ENCODE measurements at places on chromosomes 12 and 14.
A peak's percentile ranks its signal among the peaks of the same experiment; 100 is the strongest.

- no peak for DNase-seq
Observed at GRCh38 chr12:12577786-12578185, 15.1 kb upstream of the DUSP16 start.

DNA sequence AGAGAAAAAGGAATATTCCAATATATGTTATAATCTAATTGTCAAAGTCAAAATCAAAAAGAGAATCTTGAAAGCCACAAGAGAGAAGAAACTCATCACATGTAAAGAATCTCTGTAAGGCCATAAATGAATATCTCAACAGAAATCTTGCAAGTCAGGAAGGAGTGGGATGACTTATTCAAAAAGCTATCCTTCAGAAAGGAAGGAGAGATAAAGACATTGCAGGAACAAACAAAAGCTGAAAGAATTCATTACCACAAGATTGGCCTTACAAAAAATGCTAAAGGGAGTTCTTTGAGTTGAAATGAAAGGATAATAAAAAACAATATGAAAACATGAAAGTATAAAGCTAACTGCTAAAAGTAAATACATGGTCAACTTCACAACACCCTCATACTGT is 286.8 kb downstream of the LRIG3 start:
- no peak for DNase-seq

DNA sequence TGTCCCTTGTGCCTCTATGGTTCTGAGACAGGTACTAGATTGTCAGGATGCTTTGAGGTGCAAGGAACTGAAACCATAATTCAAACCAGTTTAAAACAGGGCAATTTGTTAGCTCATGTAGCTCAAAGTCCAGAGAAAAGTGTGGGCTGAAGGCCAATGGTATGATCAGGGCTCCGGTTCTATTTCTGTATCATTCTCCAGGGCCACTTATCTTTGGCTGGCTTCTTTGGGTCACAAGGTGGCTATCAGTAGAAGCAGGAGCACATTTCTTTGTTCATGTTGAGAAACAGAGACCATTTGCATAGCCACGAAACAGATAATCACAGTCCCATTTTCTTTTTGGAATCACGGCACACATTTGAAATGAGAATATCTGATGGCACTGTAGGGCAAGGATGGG is 294.9 kb downstream of the ETNK1 start:
- DNase-seq, result no peak

DNA sequence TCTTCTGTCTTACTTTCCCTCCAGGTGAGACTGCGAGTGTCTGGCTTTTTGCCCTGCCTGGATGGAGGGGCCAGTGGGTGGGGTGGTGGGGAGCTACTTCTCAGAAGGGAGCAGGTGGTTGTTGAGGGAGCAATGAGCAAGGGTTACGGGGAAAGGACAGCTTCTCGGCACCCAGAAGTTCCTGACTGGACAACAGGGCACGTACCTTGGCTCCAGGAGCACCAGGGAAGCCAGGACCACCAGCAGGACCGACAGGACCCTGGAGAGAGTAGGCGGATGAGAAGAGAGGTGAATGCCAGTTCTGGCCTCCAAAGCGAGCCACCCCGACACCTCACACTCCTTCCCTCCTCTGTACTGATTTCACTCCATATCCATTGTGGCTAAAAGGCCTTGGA is 15.3 kb downstream of the COL2A1 start:
- DNase-seq, result no peak

DNA sequence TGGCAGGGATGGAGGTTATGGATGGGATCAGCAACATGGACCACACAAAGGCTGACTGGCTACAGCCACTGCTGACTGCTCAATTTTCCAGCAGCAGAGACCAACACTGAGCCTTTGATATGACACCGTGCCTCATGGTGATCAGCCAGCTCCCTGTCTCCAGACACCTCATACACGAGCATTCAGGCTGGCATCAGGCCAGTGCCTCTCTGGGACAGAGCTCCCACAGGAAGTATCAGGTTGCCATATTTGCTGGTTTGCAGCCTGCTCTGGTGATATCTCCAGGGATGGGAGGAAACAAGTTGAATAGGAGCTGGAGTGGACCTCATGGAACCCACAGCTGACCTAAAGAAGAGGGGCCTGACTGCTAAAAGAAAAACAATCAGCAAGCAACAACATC is 471.2 kb upstream of the ATXN7L3B start:
- no peak for DNase-seq

DNA sequence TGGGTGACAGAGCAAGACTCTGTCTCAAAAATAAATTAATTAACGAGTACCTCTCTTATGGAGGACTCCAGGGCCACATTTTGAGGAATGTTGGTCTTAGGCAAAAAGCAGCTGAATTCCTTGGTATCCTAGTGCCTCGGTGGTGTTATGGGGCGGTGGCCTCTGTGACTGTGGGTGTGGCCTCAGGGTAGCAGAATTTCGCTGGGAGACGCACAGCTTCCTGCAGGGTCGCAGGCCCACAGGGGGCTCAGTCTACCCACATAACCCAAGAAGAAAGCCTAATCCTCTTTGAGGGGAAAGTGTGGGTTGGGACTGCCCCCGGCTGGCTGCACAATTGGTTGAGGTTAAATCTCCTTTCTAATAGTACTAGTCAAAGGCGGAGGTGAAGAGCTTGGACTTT is 11.2 kb upstream of the SERPINA4 start:
- DNase-seq, result no peak

- no peak for DNase-seq
Observed at GRCh38 chr12:125518074-125518473, 452.8 kb downstream of the AACS start.

DNA sequence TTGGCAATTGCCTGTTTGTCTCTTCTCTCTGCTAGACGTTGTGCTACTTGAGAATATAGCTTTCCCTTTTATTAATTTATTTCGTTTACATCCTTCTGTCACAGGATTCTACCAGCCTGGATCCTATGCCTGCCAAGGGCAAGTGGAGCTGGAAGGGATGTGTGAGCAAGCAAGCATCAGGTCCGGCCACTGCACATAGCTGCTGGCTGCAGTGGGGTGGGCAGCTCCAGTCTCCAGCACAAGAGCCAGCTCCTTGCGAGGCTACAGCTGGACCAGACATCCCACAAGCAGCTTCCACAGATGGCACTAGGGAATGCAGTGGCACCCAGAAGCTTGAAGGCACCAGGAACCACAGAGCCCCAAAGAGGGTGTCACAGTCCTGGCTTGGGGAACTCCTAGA is 225.0 kb downstream of the KCNC2 start:
- DNase-seq, result no peak

DNA sequence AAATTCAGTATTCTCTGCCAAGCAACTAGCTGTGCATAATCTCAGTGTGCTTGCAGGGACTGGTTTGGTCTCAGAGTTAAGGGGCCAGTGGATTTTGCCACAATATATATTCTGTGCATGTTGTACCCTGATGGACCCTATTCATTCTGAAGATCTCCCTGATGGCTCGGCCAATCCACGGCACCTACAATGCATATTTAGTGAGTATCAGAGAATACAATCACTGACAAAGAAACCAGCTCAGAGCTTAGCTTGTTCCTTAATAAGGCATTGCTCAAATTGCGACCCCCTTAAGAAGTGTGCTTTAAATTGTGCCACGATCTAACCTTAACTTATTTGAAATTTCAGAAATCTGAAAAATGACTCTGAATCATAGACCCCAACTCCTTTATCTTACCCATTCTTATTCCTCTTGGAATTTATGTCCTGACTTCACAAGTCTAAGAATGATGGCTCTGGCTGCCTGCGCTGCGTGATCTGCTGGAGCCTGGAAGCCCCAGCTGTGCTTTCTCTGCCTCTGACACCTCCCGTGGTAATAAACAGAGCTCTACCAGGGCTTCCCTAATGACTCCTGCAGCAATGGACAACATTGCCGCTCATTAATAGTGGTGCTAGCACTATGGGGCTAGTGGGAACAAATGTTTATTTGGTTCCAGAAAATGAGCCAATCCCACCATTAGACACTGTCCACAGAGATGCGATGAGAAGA is 9.0 kb upstream of the DCAF4 start:
- no peak for DNase-seq

- no peak for DNase-seq
Observed at GRCh38 chr12:50612882-50613281, 108.1 kb downstream of the DIP2B start.

- DNase-seq, result peak; percentile 78
Observed at GRCh38 chr12:107399046-107399445, 286.6 kb upstream of the PWP1 start.

GRCh38 chr14:69081271-69081670 is 71.6 kb downstream of the DCAF5 start:
- DNase-seq, result no peak

DNA sequence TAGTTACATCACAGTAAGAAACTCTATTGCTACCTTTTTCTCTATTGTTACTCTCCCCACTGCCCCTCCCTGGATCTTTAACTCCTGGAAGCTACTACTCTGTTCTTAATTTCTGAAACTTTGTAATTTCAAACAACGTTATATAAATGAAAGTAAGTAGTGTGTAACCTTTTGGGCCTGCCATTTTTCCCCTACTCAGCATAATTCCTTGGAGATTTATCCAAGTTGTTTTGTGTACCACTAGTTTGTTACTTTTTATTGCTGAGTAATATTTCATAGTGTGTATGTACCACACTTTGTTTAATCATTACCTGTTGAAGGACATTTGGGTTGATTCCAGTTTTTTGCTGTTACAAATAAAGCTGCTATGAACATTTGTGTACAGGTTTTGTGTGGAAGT is 37.9 kb downstream of the ASCL1 start:
- no peak for DNase-seq

DNA sequence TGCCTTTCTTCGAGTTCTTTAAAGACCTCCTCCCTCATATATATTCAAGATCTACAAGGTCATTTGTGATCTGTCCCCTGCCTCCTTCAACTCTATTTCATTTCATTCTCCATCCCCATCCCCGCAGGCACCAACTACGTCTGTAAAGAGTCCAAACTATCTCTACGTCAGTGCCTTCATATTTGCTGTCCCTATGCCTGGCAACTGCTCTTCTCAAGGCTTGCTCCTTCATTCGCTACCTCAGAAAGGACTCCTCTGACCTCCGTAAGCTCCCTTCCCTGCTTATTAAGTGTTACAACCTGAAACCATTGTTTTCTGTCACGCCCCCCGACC is 650 bp downstream of the LLPH start:
- DNase-seq, result peak; percentile 33

DNA sequence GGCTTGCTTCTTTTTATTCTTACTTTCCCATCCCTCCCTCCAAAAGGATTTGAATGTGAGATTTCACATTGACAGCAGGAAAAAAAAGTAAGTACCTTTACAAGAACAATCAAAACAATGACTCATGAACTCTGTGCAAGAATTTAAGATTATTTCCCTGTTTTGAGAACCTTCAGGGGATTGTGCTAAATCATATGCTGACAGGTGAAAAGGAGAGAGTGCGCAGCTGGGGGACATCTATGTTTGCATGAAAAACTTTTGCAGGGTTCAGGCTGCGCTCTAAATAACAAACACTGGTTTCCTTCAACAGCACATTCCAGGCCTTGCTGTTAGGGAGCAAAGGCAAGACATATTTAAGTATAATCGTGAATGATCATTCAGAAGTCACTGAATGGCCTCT is 27.3 kb downstream of the RERG start:
- DNase-seq, result peak; percentile 93

- no peak for DNase-seq
Observed at GRCh38 chr12:132033627-132034026, 83.9 kb downstream of the EP400 start.

All from renal cortical epithelial cell (primary cell).